ENCODE measurements at places on chromosomes 7 and 10. TPM values are rescaled to one million over a fixed set of nuclear protein-coding genes. Genes with fewer than 3 reads are reported as not detected.
A peak's percentile ranks its signal among the peaks of the same experiment; 100 is the strongest.

DNA sequence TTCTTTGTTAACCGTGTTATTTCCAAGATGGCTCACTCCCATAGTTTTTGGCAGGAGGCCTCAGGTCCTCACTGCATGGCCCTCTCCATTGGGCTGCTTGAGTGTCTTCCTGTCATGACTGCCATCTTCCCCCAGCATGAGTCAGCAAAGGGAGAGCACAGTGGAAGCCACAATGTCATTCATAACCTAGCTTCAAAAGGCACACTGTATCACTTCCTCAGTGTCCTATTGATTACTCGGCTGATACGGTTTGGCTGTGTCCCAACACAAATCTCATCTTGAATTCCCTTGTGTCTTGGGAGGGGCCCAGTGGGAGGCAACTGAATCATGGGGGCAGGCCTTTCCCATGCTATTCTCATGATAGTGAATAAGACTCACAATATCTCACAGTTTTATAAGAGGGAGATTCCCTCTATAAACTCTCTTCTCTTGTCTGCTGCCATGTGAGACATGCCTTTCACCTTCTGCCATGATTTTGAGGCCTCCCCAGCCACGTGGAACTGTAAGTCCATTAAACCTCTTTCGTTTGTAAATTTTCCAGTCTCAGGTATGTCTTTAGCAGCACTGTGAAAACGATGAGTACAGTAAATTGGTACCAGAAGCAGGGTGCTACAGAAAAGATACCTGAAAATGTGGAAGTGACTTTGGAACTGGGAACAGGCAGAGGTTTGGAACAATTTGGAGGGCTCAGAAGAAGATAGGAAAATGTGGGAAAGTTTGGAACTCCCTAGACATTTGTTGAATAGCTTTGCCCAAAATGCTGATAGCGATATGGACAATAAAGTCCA, 106.5 kb downstream of the PRLHR start:
- DNase-seq, result no peak

GRCh38 chr10:111077785-111078504, 1.1 kb downstream of the ADRA2A start:
- peak; percentile 53 for DNase-seq

Gene LBX1
- 0.03 TPM for polyA plus RNA-seq

DNA sequence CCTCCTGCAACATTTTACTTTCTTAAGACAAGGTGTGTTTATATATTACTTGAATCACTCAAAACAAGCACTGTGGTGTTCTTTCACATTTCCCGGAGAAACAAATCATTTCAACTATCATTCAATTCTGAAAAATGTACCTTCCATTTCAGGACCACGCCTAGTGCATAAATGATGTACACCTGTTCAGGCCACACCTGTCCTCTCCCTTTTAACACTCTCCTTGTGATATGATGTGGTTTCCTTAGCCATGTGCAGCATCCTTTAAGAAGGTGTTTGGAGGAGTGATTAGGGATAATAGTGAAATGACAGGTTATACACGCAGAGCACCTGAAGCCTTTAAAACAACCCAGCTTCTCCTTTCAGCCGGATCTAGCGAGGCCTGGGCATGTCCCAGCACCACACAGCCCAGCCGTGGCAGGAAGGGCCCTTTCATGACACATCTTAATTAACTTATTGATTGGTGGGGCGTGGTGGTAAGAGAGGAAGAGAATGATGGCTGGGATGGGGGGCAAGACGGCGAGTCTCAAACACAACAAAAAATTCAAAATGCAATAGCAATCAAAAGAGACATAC, 26.9 kb downstream of the ABLIM1 start:
- DNase-seq, result no peak

GRCh38 chr7:54394834-54395233, 147.3 kb upstream of the VSTM2A start:
- DNase-seq, result no peak

Gene C10orf62
- 0.09 TPM for polyA plus RNA-seq

GRCh38 chr10:61845950-61846268, 55.6 kb upstream of the ARID5B start:
- DNase-seq, result peak; percentile 13

Gene PRRT4
- polyA plus RNA-seq, result 0.73 TPM

Data from large intestine (tissue), 12 donors.